ENCODE measurements at places on chromosomes 7 and 10. TPM values are rescaled to one million over a fixed set of nuclear protein-coding genes. Genes with fewer than 3 reads are reported as not detected.

RBP3 gene
- total RNA-seq, result not detected

ARHGAP22 gene
- not detected for total RNA-seq

MSMB gene
- not detected for total RNA-seq

GPNMB gene
- total RNA-seq, result 0.95 TPM

CNTNAP2 gene
- total RNA-seq, result not detected

AGAP9 gene
- total RNA-seq, result 9.8 TPM

RHOBTB1 gene
- 0.69 TPM for total RNA-seq

HOGA1 gene
- total RNA-seq, result not detected

ZRANB1 gene
- 14.9 TPM for total RNA-seq

SPACDR gene
- total RNA-seq, result 2.7 TPM

ST8SIA6 gene
- not detected for total RNA-seq

PTPRN2 gene
- total RNA-seq, result 0.31 TPM

HKDC1 gene
- 0.09 TPM for total RNA-seq

CLDN4 gene
- total RNA-seq, result not detected

C1QL3 gene
- 0.21 TPM for total RNA-seq

SLC39A12 gene
- not detected for total RNA-seq

ZNF438 gene
- total RNA-seq, result 3.2 TPM

SLC26A3 gene
- total RNA-seq, result not detected
